ENCODE measurements at places on chromosomes 4 and X. TPM values are rescaled to one million over a fixed set of nuclear protein-coding genes. Genes with fewer than 3 reads are reported as not detected.

CT45A3 gene
- total RNA-seq, result not detected

BST1 gene
- 9.1 TPM for total RNA-seq

HSFX4 gene
- total RNA-seq, result not detected

CT45A10 gene
- not detected for total RNA-seq

FAM9C gene
- total RNA-seq, result not detected

BEND2 gene
- total RNA-seq, result not detected

SPACA5 gene
- not detected for total RNA-seq

MSMO1 gene
- 114 TPM for total RNA-seq

TMEM35A gene
- 2.3 TPM for total RNA-seq

MAGEC1 gene
- total RNA-seq, result not detected

ATP10D gene
- 35.9 TPM for total RNA-seq
